ENCODE measurements at places on chromosomes 3 and 15.
A peak's percentile ranks its signal among the peaks of the same experiment; 100 is the strongest.

DNA sequence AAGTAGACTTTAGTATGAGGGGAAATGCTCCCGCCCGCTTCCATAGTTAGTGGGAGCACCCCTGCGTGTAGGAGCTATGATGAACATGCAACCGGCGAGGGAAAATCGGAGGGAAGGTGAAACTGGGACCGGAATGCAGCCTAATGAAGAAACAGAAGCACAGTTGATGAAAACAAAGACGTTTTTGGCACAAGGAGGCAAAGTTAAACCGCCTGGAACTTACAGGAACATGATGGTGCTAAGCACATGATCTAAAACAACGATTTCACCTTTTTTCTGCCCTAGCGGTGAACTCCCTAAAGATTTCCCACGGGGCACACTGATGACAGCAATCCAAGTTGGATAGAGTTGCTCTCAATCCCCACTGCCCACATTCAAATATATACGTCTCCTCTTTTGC lies 49.4 kb upstream of the SPATA12 start:
- H3K4me3 ChIP-seq, result no peak overlapping the region
- H3K27ac ChIP-seq, result no peak overlapping the region
- no peak for DNase-seq
- H3K36me3 ChIP-seq, result peaks cover 8% of the 10 kb centered on the region
- no peaks in the 10 kb centered on the region for H3K27me3 ChIP-seq

- H3K27ac ChIP-seq, result no peak overlapping the region
- no peak overlapping the region for H3K4me3 ChIP-seq
- H3K36me3 ChIP-seq, result peaks cover 30% of the 10 kb centered on the region
- DNase-seq, result no peak
These were observed 27.6 kb downstream of the ANP32A start for GRCh38 chr15:68792901-68793766.

DNA sequence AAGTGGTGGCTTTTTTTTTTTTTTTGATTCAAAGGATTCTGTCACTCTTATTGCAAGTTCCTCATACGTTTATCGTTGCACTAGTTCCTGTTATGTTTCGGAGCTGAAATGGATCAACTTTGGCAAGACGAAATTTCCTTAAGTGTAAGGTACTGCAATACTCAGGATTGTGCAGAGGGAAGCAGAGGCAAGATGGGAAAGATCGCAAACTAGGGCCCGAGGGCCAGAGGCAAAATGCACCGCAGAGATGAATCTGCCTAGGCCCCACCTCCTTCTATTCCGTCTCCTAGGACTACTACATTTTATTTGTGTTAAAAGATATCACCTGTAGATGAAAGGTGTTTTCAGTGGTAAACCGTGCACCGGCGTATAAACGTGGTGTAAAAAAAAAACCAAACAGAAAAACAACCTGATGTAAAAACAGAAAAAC lies 331 bp downstream of the RNU6-1 start:
- H3K4me3 ChIP-seq, result peak overlapping the region; percentile 96
- peaks cover 35% of the 10 kb centered on the region for H3K27me3 ChIP-seq
- no peak overlapping the region for H3K27ac ChIP-seq
- no peak for DNase-seq

GRCh38 chr3:197430934-197431333 lies 124.8 kb downstream of the BDH1 start:
- H3K4me1 ChIP-seq, result no peaks in the 10 kb centered on the region
- H3K4me3 ChIP-seq, result no peak overlapping the region
- H3K27me3 ChIP-seq, result no peaks in the 10 kb centered on the region
- H3K27ac ChIP-seq, result no peak overlapping the region
- no peak for DNase-seq

GRCh38 chr15:70053716-70054229 lies 43.9 kb downstream of the TLE3 start:
- peaks cover 41% of the 10 kb centered on the region for H3K36me3 ChIP-seq
- no peak for DNase-seq
- H3K4me3 ChIP-seq, result no peak overlapping the region
- no peak overlapping the region for H3K27ac ChIP-seq

GRCh38 chr3:42685891-42686820 lies 819 bp downstream of the KLHL40 start:
- no peak overlapping the region for H3K4me3 ChIP-seq
- H3K27ac ChIP-seq, result no peak overlapping the region
- H3K4me1 ChIP-seq, result no peaks in the 10 kb centered on the region

- peaks cover 4% of the 10 kb centered on the region for H3K4me1 ChIP-seq
- H3K36me3 ChIP-seq, result peaks cover 5% of the 10 kb centered on the region
- H3K27ac ChIP-seq, result no peak overlapping the region
- DNase-seq, result no peak
These were observed 24.3 kb upstream of the TATDN2 start for GRCh38 chr3:10223676-10224639.

- DNase-seq, result no peak
- no peaks in the 10 kb centered on the region for H3K4me1 ChIP-seq
- H3K4me3 ChIP-seq, result no peak overlapping the region
- H3K27ac ChIP-seq, result no peak overlapping the region
These were observed 312.5 kb downstream of the C3orf38 start for GRCh38 chr3:88462230-88462629.

- no peak overlapping the region for H3K27ac ChIP-seq
- no peak overlapping the region for H3K4me3 ChIP-seq
- no peaks in the 10 kb centered on the region for H3K4me1 ChIP-seq
- H3K27me3 ChIP-seq, result no peaks in the 10 kb centered on the region
- no peaks in the 10 kb centered on the region for H3K36me3 ChIP-seq
These were observed 75.9 kb downstream of the SCN5A start for GRCh38 chr3:38573556-38573955.

GRCh38 chr15:63600001-63600615 lies 2.9 kb downstream of the FBXL22 start:
- H3K27me3 ChIP-seq, result peaks cover 3% of the 10 kb centered on the region
- no peaks in the 10 kb centered on the region for H3K4me1 ChIP-seq
- peak; percentile 51 for DNase-seq
- H3K36me3 ChIP-seq, result no peaks in the 10 kb centered on the region

DNA sequence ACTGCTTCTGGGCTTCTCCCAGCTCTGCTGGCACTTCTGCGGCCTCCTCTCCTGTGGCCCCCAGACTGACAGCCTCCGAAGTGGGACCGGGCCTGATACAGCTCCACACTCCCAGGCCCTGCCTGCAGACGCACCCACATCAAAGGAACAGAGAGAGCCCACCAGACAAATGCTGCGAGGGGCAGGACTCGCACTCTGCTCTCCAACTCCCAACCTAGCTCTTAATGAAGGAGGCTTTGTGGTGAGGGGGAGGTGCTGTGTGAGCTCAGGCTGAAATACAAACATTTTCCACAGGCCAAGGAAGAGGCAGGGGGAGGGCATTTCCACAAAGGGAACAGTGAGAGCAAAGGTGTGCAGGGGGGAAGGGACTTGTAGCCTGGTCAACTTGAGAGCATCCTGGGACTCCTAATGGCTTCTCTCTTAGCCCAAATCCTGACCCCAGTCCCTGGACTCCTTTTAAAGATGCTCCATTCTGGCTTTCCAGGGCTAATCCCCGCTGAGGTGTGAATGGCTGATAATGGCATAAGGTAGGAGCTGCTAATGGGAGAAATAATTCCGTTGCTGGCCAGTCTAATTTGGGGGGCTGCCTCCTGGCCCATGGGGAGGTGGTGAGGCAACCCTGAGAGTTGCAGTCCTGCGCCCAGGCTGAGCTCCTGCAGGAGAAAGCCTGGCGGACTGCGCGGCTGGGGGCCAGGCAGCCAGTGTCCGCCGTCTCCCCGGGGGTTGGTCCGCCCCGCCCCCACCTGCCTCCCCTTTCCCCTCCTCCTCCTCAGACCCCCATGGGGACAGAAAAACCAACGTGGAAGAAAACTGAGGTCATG lies 9.6 kb downstream of the LINGO1 start:
- no peak overlapping the region for H3K27ac ChIP-seq
- no peaks in the 10 kb centered on the region for H3K27me3 ChIP-seq
- peaks cover 11% of the 10 kb centered on the region for H3K4me1 ChIP-seq

GRCh38 chr15:58951388-58952007 lies 18.0 kb upstream of the SLTM start:
- H3K4me3 ChIP-seq, result no peak overlapping the region
- H3K27me3 ChIP-seq, result no peaks in the 10 kb centered on the region
- peaks cover 3% of the 10 kb centered on the region for H3K4me1 ChIP-seq
- H3K36me3 ChIP-seq, result no peaks in the 10 kb centered on the region
- no peak for DNase-seq

GRCh38 chr3:69738315-69738714 lies 949 bp upstream of the MITF start:
- DNase-seq, result no peak
- peak overlapping the region; percentile 81 for H3K4me3 ChIP-seq
- no peaks in the 10 kb centered on the region for H3K4me1 ChIP-seq
- H3K36me3 ChIP-seq, result no peaks in the 10 kb centered on the region

- H3K27ac ChIP-seq, result no peak overlapping the region
- H3K36me3 ChIP-seq, result peaks cover 29% of the 10 kb centered on the region
- H3K4me3 ChIP-seq, result no peak overlapping the region
- H3K4me1 ChIP-seq, result no peaks in the 10 kb centered on the region
These were observed 11.3 kb downstream of the SHQ1 start for GRCh38 chr3:72836923-72837322.

GRCh38 chr15:91950631-91951329 lies 97.3 kb downstream of the SLCO3A1 start:
- H3K27me3 ChIP-seq, result no peaks in the 10 kb centered on the region
- no peaks in the 10 kb centered on the region for H3K36me3 ChIP-seq
- H3K4me3 ChIP-seq, result no peak overlapping the region
- no peak overlapping the region for H3K27ac ChIP-seq
- DNase-seq, result no peak

DNA sequence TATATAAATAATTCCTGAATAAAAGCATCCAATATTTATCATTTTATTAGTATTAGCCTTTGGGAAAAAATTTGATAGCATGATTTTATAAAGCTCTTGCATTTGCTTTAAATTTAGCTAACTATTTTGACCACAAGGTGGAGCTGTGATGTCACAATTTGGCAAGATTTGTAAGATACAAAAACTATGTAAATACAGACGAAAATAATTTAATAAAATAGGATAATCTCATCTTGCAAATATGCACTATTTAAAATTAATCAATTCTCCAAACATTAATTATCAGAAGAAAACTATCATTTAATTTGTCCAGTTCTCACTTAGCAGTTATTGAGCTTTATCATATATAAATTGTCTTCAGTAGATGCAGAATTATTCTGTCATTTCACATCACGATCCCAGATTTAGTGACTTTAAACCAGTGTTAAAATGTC lies 95.4 kb downstream of the PLOD2 start:
- H3K27ac ChIP-seq, result no peak overlapping the region
- DNase-seq, result no peak
- no peaks in the 10 kb centered on the region for H3K4me1 ChIP-seq

GRCh38 chr3:184240384-184241140 lies 8.2 kb downstream of the ALG3 start:
- DNase-seq, result no peak
- H3K4me1 ChIP-seq, result no peaks in the 10 kb centered on the region
- no peaks in the 10 kb centered on the region for H3K27me3 ChIP-seq
- H3K27ac ChIP-seq, result no peak overlapping the region
- H3K4me3 ChIP-seq, result no peak overlapping the region

- no peaks in the 10 kb centered on the region for H3K27me3 ChIP-seq
- H3K4me3 ChIP-seq, result no peak overlapping the region
- no peak for DNase-seq
- no peak overlapping the region for H3K27ac ChIP-seq
These were observed 105.2 kb upstream of the DPPA4 start for GRCh38 chr3:109442531-109442930.

DNA sequence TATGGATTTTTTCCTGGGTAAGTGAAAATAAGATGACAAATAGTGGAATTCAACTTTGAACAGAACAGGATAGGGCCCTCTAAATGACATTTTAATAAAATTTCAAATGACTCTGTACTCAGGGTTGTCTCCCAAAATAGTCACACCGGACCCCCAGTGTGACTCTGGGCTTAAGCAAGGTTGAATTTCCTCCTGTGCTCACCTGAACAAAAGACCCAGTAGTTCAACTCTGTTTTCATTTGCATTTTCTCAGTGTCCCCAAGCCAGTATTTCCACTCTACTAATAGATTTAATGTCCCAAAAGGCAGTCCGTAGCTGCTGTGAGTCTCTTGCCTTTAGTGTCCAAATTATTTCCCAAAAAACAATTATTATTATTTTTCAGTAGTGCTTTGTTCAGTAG lies 296.6 kb downstream of the PLOD2 start:
- H3K4me3 ChIP-seq, result no peak overlapping the region
- no peaks in the 10 kb centered on the region for H3K4me1 ChIP-seq
- DNase-seq, result no peak

- no peak overlapping the region for H3K4me3 ChIP-seq
- H3K27ac ChIP-seq, result no peak overlapping the region
- no peaks in the 10 kb centered on the region for H3K4me1 ChIP-seq
- H3K36me3 ChIP-seq, result no peaks in the 10 kb centered on the region
- DNase-seq, result no peak
- H3K27me3 ChIP-seq, result no peaks in the 10 kb centered on the region
These were observed 33.0 kb downstream of the SLC28A1 start for GRCh38 chr15:84917452-84917851.

DNA sequence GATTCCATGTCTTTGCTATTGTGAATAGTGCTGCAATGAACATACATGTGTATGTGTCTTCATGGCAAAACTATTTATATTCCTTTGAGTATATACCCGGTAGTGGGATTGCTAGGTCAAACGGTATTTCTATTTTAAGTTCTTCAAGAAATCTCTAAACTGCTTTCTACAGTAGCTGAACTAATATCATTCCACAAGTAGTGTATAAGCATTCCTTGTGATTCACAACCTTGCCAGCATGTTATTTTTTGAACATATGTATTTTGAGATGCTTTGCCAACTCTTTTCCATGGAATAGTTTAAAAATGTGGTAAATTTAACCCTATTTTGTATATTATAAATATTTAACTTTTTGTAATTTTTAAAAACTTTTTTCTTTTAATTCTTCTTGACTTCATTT lies 592.7 kb upstream of the NAALADL2 start:
- H3K4me1 ChIP-seq, result no peaks in the 10 kb centered on the region
- no peak overlapping the region for H3K27ac ChIP-seq

DNA sequence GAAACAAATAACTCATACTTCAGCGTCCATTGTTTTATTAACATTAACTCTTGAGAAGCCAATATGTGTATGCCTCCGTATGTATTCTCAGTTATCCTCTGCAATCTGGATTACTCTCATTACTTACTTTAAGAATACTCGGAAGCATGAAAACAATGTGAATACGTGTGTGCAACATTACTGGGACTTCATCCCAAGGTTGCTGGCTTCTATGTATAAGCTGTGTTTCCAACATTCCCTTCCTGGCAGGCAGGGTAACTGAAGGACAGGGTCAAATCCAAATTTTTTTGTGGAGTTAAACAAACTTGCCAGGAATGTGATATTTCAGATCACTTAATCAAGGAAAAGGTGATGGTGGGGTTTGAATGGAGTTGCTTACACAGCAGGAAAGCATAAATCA lies 34.5 kb upstream of the NR1I2 start:
- no peak overlapping the region for H3K4me3 ChIP-seq
- H3K27me3 ChIP-seq, result no peaks in the 10 kb centered on the region
- H3K27ac ChIP-seq, result no peak overlapping the region
- H3K4me1 ChIP-seq, result no peaks in the 10 kb centered on the region

- H3K4me3 ChIP-seq, result no peak overlapping the region
- H3K27me3 ChIP-seq, result no peaks in the 10 kb centered on the region
- DNase-seq, result no peak
- H3K36me3 ChIP-seq, result no peaks in the 10 kb centered on the region
- no peaks in the 10 kb centered on the region for H3K4me1 ChIP-seq
These were observed 99.9 kb upstream of the CNTN4 start for GRCh38 chr3:1998739-1999138.

GRCh38 chr3:10697918-10698317 lies 118.1 kb upstream of the SLC6A11 start:
- H3K4me3 ChIP-seq, result no peak overlapping the region
- DNase-seq, result peak; percentile 52
- H3K27me3 ChIP-seq, result 0 out of 2 replicates have a peak, but pooled peaks cover 2% of the 10 kb centered on the region
- H3K4me1 ChIP-seq, result no peaks in the 10 kb centered on the region
- H3K27ac ChIP-seq, result no peak overlapping the region

Measured in H9 (cell line).